T47D (cell line): ENCODE measurements at places on chromosomes 16 and 17.

GRCh38 chr16:89534252-89534756, 26.1 kb downstream of the SPG7 start:
- no peak for DNase-seq

DNA sequence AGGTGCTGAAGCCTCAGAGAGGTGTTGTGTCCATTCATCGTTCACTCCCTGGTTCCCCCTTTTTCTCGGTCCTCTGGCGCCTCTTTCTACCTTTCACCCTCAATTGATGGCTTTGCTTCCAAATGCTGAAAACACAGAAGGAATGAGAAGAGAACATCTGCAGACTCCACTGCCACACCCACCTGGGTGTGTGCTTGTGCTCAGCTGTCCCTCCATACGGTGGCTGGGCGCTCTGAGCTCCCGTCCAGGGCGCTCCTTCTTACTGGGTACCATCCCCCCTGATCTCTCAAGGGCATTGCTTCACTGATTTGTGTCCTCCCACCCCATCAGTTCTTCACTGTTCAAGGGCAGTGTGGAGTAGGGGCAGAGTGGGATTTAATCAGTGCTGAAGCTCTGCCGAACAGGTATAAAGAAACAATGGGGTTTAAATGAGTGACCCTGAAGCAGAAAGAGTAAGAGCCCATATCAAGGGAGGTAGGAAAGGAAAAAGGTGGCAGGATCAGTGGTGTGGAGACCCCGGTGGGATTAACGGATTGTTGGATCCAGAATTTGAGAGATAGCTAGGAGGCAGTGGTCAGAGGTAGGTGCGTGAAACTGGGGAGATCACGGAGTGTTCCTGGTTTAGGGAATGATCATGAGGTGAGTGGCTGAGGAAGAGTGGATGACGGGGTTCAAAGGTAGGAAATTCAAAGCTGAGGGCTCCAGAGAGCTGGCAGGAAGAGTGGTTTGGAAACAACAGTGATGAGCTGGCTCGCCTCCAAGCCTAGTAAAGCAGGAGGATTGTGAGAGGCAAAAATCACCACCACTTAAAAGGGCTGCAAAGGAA, 40.8 kb downstream of the MRTFB start:
- no peak for DNase-seq

DNA sequence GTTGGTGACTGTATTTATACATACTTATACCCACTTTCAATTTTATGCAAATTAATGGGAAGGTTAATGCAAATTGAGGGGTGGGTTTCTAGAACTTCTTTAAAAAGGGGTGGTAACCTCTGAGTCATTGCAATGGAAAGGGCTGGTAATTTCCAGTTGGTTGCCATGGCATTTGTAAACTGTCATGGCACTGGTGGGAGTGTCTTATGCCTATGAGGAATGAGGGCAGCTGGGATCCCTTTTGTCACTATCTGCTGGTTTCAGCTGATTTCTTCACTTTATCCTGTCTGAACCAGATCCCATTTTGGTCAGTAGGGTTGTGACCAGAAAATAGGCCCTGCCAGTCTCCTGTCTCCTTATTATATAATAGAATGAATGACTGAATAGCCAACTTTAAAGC, 1006.7 kb upstream of the GOT2 start:
- DNase-seq = no peak

- DNase-seq = no peak
Measured at GRCh38 chr17:34711646-34712045, 132.3 kb downstream of the TMEM132E start.
